D341Med (cell line): ENCODE measurements at places on chromosomes 5 and 9.

DNA sequence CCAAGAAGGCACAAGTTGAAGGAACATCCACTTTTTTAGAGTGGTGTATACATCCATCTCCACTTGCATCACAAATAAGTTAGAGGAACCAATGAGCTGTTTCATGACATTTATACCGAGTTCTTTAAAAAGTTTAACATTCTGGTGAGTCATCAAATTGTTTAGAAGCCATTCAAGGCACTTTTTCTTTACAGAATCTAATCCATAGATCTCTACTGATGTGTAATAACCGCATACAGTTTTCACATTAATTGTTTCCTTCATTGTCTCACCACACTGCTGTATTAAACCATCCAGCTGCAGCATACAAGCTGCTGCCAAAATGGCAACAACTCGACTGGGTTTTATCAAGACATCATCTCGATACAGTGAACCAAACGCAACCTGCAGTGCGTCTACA lies 744 bp downstream of the GMCL2 start:
- no peak for DNase-seq

DNA sequence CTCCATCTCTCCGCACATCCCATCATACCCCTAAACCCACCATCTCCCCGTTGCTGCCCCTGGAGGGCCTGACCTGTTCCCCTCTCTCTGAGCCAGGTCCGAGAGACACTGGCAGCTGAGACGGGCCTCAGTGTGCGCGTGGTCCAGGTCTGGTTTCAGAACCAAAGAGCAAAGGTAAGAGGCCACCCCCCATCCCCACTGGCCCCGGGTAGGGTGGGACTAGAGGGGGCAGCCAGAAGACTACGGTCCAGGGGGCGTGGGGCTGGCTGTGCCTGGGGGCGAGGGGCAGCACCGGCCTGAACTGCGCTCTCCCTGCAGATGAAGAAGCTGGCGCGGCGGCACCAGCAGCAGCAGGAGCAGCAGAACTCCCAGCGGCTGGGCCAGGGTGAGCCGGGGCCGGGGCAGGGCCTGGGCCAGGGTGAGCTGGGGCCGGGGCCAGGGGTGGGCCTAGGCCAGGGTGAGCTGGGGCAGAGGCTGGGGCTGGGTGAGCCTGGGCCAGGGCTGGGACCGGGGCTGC lies 79.8 kb downstream of the LMX1B start:
- no peak for DNase-seq

DNA sequence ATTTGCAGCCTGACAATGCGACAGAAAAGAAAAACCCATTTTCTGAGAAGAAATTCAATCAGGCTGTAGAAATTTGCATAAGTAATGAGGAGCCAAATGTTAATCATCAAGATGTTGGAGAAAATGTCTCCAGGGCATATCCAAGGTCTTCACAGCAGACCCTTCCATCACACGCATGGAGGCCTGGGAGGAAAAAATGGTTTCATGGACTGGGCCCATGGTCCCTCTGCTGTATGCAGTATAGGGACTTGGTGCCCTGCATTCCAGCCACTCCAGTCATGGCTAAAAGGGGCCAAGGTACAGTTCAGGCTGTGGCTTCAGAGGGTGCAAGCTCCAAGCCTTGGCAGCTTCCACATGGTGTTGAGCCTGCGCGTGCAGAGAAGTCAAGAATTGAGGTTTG lies 73.3 kb downstream of the CCDC192 start:
- DNase-seq: no peak

GRCh38 chr9:83511051-83511450 lies 27.1 kb downstream of the FRMD3 start:
- DNase-seq: no peak

DNA sequence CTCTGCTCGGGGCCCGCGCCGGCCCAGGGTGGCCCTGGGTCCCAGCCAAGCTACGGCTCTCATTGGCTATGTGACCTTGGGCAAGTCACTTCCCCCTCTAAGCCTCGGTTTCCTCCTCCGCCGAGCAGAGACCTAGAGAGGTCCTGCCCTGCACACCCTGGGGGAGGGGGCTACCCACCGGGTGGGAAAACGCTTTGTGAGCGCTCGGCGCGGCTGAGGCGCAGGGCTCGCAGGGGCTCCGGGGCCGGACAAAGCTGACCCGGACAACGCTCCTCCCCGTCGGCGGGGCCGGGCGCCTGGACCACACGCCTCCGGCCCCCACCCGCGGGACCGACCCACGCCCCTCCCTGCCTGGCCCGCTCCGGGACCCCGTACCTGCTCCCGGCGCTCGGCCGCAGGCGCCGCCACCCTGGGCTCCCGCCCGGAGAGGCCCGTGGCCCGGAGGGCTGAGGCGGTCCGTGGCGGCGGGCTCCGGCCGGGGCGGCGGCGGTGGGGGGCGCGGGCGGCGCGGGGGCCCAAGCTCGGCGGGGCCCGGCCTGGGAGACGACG lies 85.7 kb upstream of the MELK start:
- DNase-seq: peak; percentile 55

- DNase-seq: no peak
Measured at GRCh38 chr9:84002344-84002743, 21.7 kb downstream of the RMI1 start.

DNA sequence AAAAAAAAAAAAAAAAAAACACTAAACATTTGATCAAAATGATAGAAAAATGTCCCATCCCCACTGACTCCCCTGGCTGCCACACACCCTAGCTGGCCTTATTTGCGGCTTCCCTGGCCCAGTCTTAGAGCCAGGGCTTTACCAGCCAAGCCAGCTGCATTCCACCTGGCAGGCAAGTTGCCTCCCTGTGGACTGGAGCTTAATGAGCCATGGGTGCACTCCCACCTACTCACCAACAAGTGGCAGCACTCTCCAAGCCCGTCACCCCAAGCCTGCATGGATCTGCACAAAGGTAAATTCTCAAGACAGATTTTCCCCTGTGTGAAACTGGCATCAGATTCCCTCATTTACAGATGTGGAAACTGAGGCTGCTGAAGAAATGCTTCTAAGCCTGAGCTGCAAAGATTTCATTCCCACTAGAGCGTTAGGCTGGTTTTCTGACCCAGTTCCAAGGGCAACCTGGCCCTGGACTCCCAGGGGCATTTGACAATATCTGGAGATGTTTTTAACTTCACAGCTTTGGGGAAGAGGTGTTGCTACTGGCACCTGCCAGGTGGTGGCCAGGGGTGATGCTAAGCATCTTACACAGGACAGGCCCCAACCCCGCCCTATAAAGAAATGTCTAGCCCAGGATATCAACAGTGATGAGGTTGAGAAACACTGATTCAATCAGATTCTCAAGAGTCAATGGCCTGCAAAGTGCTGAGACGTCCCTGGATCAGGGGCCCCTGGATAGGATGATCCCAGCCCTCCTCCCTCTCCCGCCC lies 21.9 kb upstream of the VDAC1 start:
- peak; percentile 87 for DNase-seq

GRCh38 chr9:112005939-112006338 lies 109.3 kb downstream of the UGCG start:
- no peak for DNase-seq

GRCh38 chr5:157464519-157465171 lies 4.6 kb downstream of the NIPAL4 start:
- no peak for DNase-seq

DNA sequence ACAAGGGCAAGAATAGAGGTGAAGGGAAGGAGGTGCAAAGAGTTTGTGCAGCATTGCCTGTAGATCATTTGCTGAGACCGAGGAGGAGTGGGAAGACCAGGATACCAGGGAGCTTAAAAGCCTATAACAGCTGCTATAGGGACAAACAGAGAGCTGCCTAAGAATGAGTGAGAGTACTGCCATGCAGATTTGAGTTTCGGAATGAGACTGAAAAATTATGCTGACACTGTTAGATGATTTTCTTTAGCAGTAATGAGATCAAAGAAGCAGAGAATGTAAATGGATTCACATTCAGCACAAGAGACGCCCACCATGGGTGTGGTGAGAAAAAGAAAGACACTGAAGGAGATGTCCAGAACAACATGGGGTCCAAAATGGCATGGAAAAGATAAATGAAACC lies 69.7 kb downstream of the EPB41L4A start:
- no peak for DNase-seq

DNA sequence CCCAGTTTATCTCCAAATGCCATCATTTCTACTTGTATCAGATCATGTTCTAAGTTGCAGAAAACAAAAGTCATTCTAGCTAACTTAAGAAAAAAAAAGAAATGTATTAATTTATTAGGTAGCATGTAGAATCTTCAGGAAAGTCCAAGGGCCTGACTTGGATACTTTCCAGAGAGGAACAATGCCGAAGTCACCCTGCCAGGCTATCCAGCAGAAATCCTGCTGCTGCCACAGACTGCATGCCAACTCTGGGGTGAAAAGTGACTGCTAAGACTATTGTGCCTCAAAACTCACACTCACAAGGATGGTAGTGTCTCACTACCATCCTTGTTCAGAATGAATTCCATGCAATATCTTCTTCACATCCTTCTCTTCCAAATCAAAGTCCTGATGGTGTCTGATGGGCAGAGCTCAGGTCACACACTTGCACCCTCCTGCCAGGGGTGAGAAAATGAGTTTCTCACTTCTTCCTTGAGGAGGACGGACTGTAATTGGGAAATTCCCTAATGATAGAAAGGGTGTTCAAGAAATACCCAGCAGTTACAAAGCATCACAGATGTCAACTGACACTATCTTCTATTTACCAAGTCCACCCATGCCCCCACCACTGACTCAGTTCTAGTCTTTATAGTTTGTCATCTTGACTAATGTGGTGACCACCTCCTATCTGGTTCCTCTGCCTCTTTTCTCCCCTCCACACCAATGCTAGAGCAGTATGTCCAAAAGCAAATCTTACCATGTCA lies 279.4 kb downstream of the CWC27 start:
- DNase-seq: no peak

GRCh38 chr5:168752012-168752411 lies 172.8 kb upstream of the PANK3 start:
- no peak for DNase-seq

DNA sequence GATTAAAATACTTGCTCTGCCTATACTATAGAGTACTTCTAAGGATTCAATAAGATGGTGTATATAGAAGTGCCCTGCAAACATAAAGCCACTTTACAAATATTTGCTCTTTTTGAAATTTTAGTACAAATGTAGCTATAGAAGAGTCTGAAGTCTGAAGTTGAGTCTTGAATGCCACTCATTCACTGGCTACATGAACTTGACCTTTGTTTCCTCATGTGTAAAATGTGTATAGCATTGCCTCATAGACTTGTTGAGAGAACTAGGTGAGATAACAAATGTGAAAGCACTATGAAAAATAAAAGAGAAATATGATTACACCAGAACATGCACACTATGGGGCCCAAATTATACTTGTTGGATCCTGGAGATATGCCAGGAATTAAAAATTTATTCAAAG lies 244.7 kb downstream of the SEC61B start:
- no peak for DNase-seq

DNA sequence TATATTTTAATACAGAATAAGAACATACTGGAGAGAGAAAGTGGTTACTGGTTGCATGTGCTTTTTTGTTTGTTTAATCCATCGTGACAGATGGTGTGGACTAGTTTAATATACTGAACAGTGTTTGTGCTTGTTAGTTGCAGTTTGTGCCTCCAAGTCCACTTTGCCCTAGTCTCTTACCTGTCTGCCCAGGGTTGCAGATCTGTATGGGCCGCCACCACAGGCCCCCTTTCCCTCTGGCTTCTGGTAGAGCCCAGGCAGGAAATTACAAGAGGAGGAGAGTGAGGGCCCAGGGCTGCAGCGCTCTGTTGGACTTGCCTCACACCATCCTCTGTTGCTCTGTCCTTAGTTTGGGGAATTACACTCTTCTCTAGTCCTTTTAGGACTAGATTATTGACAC lies 166.4 kb downstream of the KDM4C start:
- no peak for DNase-seq

DNA sequence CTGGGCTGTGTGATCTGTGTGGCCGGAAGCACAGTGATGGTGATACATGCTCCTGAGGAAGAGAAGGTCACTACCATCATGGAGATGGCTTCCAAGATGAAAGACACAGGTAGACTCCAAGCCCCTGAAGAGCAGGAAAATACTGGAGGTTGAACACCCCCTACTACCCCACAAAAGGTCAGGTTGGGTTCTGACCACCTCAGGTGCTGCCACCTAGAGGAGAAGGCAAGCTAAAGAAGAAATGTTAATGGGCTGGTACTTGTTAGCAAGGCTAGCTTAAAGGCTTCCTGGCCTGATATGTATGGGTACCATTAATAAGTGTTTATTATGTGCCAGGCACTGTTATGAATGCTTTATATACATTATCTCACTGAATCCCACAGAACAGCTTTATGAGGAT lies 11.7 kb downstream of the NIPAL4 start:
- DNase-seq: peak; percentile 38

- DNase-seq: no peak
Measured at GRCh38 chr9:107112707-107113243, 170.3 kb upstream of the RAD23B start.

DNA sequence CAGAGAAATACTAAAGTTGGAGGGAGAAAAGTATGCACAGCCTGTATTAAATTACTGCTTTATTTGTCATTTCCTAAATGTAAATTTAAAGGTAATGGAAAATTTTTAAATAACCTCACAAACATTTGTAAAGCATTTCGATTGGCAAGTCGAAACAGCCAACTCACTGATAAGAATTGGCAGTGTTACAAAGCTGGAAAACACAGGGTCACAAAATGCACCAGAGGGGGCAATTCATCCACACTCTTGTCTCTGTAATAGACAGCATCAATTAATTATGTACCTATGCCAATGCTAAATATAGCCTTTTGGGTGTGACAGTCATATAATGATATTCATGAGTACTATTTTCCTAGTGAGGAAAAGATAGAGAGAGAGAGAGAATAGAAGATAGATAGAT lies 140.6 kb upstream of the PRLR start:
- no peak for DNase-seq

DNA sequence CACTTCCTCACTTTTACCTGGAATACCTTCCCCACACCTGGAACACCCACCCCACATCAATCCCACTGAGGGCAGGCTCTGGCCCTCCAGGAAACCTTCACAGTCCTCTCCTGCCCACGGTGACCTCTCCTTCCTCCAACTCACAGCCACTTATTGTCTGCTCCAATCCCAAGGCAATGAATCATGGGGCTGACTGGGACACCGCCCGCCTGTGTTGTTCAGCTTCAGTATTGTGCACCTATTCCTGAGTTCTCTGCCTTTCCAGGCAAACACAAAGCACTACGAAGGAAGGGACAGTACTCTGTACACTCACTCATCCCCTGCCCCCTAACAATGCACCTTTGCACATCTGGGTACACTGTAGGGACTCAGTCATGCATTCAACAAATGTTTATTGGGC lies 7.3 kb downstream of the PCDH1 start:
- DNase-seq: no peak

DNA sequence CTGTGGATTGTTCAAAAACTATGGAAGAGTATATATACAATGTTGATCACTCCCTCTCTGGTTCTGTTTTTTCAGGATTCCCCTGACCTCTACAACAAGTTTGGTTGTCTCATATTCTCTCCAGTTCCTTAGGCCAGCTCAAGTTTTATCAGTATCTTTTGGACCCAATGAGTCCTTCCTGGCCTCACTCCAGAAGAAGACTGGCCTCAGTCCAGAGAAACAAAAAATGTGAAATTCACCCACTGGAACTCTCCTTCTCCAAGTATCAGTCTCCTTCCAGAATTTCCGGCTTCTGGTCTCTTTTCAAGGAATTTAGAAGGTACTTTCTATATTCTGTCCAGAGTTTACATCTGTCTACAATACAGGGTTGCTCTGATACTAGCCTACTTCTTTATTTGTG lies 537.8 kb upstream of the FTMT start:
- DNase-seq: no peak
